Uterine smooth muscle cell (primary cell): ENCODE measurements at places on chromosomes 11 and 22. TPM values are rescaled to one million over a fixed set of nuclear protein-coding genes. Genes with fewer than 3 reads are reported as not detected.

The HBB gene
- not detected in 2 replicates for total RNA-seq

The HOATZ gene
- total RNA-seq, result under 0.01 TPM in 1 of 2 replicates, not detected in the other

The SAA2 gene
- not detected in 2 replicates for total RNA-seq

The PAX6 gene
- total RNA-seq, result not detected in 2 replicates

The ALDH3B1 gene
- 16.7 and 36.6 TPM in 2 replicates for total RNA-seq

The CRYAB gene
- 2.5 and 6.0 TPM in 2 replicates for total RNA-seq

The GLYAT gene
- not detected in 2 replicates for total RNA-seq

The MS4A3 gene
- total RNA-seq, result not detected in 2 replicates

The ABCG4 gene
- under 0.01 and 0.12 TPM in 2 replicates for total RNA-seq
